Activated T-cell treated with anti-CD3 and anti-CD28 coated beads for 1 hour (primary cell): ENCODE measurements at places on chromosomes 12 and 14.

- DNase-seq: no peak
These were observed 153.6 kb upstream of the FKBP4 start for GRCh38 chr12:2641207-2641606.

GRCh38 chr14:36451310-36452065, 68.5 kb downstream of the NKX2-1 start:
- DNase-seq: no peak

DNA sequence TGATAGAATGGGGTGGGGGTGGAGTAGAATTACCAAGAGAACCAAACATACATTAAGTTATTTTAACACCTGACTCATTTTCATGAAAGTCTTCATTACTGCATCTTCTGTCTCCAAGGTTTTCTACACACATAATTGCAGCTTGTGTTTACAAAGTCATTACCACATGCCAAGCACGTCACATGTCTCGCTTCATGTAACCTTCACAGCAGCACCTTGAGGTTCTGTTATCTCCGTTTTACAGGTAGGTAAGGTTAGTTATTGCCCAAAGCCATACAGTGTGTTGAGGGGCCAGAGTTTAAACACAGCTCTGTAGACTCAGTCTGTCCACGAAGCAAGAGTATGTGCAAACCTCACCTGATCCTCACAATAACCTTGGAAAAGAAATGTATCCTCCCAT, 64.3 kb upstream of the RBM19 start:
- DNase-seq: no peak

DNA sequence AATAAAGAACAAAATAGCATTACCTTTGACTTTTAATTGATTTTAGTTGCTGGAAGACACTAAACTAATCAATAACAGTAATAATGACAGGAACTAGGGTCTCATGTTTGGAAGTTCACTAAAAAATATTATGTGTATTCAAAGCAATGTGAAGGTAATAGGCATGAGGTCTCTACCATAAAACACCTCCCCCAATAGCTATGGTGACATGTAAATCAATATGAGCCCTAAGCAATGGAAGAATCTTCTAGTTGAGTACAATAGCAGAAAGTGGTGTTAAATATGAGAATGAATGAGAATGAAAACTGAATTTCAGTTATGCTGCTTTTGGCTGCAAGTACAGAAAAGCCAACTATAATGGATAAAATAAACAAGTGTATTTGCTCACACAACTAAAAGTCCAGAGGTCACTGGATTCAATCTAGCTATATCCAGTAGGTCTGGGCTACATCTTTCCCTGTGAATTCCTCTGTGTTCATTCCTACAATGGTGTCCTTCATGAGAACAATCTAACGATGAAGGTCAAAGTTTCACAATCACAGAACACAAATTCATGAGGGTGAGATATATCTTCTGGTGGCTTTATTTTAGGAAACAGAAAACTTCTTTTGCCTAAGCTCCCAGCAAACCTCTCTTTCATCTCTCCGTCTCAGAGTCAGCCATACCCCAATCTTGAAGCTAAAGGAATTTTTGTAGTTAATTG, 728.0 kb downstream of the FSCB start:
- no peak for DNase-seq

- DNase-seq: no peak
These were observed 25.9 kb downstream of the SLC11A2 start for GRCh38 chr12:51000245-51000644.

- no peak for DNase-seq
These were observed 27.4 kb upstream of the LGALS3 start for GRCh38 chr14:55101698-55102097.

GRCh38 chr14:65071544-65071943, 30.8 kb downstream of the MAX start:
- no peak for DNase-seq

GRCh38 chr12:20508359-20508758, 140.0 kb downstream of the PDE3A start:
- DNase-seq: no peak

DNA sequence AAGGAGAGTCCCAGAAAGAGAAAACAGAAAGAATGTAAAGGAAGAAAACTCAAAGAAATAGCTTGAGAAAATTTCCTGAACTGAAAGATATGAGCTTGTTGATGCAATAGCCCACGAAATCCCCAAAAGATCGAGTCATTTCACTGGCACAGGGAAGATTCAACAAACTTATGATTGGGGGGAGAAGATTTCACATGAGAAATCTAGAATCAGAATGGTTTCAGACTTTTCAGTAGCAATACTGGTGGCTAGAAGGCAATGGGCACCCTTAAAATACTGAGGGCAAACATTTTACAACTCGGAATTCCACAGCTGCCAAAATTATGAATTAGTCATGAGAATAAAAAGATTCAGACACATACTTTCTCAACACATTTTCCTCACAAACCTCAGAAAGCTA, 8.9 kb upstream of the KRT7 start:
- no peak for DNase-seq

- no peak for DNase-seq
These were observed 746 bp downstream of the DNAI7 start for GRCh38 chr12:25194214-25194613.

DNA sequence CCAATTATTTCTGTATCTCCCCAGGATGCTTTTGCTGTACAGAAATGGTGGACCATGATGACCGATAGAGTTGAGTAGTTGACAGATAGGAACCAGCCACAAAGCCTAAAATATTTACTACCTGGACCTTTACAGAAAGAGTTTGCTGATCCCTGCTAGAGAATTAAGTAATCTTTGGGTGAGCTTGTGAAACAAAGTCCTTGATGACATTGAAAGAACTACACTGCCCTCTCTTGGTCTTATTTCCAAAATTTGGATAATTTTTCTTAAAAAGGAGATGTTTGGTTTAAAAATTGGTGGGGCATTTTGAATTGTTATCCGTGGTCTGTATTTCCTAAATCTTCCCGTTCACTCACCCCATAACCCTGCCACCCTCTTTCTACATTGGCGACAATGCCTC, 13.7 kb upstream of the TCTN1 start:
- DNase-seq: no peak

DNA sequence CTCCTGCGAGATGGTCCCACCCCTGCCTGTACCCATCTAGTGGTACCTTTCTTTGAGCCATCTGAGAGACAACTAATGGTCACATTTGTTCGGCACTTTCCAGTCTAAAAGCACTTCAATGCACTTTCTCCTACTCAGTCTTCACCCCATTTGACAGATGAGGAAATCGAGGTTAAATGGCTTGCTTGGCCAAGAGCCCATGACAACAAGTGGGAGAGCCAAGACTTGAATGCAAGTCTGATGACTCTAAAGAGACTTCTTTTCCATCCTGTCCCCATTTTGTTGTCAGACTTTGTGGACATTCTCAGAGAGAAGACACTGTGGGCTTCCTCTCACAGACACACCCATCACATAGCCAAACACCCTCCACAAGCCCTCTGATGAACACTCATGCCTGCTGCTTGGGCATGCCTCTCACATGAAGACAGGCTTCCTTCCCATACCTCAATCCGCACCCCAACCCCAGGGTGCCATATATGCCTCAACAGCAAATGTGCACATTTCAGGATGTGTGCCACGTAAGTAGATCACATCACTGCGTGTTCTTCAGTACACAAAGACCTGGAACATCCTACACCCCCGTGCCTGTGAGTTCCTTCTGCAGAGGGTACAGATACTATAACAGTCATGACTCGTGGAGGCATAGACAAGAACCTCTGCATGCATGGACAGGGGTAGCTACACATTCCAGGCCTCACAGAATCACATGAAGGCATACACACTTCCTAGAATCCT, 805 bp downstream of the MYH7 start:
- no peak for DNase-seq

DNA sequence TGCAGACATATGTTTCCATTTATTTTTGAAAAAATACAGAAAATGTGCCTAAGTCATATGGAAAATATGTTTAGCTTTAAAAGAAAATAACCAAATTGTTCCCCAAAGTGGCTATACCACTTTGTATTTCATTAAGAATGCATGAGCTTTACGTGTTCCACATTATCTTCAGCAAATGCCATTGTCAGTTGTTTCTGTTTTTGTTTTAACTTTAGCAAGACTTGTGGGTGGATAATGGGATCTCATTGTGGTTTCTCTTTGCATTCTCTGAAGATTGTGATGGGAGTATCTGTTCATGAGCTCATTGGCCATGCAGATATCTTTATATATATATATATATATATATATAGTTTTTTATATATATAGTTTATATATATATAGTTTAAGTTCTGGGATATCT, 181.5 kb downstream of the CCER1 start:
- no peak for DNase-seq
